B cell (primary cell): ENCODE measurements at places on chromosomes 13 and 19. TPM values are rescaled to one million over a fixed set of nuclear protein-coding genes. Genes with fewer than 3 reads are reported as not detected.

Gene ZNF540
- 10.7 and 10.8 TPM in 2 replicates for total RNA-seq

Gene SLC46A3
- 12.4 and 13.1 TPM in 2 replicates for total RNA-seq

Gene CGB5
- total RNA-seq, result not detected in 2 replicates

Gene ITGBL1
- not detected in 2 replicates for total RNA-seq

Gene ZSCAN5A
- 20.5 and 24.8 TPM in 2 replicates for total RNA-seq

Gene MTUS2
- total RNA-seq, result not detected in 2 replicates

Gene TMEM238
- total RNA-seq, result 4.3 and 4.7 TPM in 2 replicates

Gene ZNF726
- 5.6 and 8.3 TPM in 2 replicates for total RNA-seq

Gene SIGLEC12
- total RNA-seq, result not detected in 2 replicates

Gene PTGIR
- total RNA-seq, result 1.9 and 2.5 TPM in 2 replicates

- DNase-seq, result no peak
These were observed 406.9 kb downstream of the LIG4 start for GRCh38 chr13:107808389-107808788.

DNA sequence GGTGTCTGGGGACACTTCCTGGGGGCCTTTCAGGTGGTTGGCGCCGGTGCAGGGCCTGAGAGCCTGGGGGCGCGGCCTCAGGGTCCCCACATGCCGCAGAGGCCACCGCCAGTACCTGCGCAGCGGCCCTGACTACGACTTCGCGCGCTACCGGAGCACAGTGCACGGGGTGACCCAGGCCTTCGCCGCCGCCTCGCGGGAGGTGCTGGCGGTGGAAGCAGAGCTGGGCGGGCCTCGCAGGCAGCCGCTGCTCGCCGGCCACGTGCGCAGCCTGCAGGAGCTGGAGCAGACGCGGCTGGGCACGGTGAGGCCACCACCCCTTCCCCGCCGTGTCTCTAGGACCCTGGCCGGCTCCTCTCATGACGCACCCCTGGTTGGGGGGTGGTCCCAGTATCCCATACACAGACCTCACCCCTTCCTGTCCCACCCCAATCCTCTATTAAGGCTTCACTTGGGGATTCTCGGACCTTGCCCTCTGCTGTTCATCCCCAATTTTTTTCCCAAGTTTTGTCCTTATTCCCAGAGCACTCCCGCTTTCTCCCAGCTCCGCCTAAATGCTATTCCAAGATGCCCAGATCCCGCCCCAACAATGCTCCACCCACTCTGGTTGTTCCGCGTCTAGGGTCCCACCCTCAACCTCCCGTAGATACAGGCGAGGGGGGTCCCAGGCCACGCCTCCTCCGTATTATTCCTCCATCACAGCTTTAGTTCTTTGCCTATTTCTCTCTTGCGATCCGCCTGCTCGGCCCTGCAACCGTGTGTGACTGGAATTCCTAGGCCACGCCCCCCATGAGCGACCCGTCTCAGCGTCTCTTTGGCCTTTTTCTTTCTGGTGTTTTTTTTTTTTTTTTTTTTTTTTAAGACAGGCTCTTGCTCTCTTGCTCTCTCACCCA, 1.0 kb downstream of the REX1BD start:
- peak; percentile 81 for DNase-seq

DNA sequence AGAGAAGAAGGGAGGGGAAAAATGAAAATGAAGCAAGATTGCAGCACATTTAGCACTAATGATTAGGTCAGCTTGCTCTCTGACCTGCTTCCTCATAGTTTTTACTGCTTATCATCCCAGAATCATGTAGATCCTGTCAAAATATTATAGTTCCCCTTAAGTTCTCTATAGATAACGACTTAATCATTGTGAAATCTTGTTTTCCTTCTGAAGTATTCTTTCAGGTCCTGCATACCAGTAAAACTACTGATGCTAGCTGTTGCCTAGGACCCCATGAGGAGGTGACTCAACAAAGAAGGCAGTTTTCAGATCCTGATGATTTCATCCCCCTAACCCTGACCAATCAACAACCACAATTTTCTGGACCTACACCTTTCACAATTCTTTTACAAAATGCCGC, 1131.7 kb downstream of the SLITRK5 start:
- DNase-seq, result no peak

DNA sequence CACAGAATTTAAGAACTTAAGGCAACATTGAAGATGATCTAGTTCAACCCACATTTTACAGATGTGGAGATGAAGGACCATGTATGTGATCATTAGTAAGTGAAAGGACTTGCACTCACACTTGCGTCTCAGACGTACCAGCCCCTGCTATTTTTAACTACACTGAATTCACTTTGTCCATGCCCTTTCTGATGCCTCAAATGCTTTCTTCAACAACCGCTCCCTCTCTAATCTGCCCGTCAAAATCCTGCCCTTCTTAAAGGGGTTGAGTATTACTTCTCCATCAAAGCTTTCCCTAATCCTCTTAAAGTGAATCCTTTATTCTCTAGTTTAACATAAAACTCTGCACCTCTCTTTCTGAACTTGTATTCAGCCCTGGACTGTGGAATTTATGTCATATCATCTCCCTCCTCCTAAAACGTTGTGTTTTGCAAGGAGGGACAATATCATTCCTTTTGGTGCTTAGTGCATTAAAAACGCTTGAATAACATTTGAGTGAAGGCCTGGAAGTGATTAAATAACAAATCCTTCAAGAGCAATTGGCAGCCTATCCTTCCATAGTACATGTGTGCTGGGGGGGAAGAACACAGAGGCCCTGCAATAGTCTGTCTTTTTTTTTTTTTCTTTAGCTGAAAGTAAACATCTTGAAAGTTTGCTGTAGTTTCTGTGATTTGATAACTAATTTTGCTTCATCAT, 493.3 kb downstream of the LMO7 start:
- no peak for DNase-seq

- no peak for DNase-seq
These were observed 122.4 kb downstream of the TUBA3C start for GRCh38 chr13:19059016-19059780.

DNA sequence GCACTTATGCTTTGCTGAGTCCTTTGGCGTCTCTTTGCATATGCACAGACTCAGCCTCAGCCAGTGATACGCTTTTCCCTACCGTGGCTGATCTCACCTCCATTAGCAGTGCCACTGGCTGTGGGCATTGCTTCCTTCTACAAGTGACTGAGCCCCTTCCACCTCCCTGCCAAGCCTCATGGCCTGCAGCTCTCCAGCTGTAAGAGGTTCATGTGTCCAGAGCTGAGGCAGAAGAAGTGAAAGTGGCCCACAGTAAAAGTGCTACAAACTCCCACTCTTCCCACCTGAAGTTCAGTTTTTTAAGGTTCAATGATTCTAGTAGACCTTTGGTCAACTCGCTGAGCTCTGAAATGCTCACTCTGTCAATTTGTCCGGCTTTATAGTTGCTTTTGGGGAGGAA, 44.7 kb downstream of the SMARCA4 start:
- no peak for DNase-seq

GRCh38 chr19:51571599-51571998, 516 bp downstream of the ZNF175 start:
- DNase-seq, result peak; percentile 33

GRCh38 chr19:3368441-3368795, 2.0 kb downstream of the NFIC start:
- DNase-seq, result no peak

GRCh38 chr13:23739596-23739995, 149.6 kb downstream of the MIPEP start:
- DNase-seq, result no peak

DNA sequence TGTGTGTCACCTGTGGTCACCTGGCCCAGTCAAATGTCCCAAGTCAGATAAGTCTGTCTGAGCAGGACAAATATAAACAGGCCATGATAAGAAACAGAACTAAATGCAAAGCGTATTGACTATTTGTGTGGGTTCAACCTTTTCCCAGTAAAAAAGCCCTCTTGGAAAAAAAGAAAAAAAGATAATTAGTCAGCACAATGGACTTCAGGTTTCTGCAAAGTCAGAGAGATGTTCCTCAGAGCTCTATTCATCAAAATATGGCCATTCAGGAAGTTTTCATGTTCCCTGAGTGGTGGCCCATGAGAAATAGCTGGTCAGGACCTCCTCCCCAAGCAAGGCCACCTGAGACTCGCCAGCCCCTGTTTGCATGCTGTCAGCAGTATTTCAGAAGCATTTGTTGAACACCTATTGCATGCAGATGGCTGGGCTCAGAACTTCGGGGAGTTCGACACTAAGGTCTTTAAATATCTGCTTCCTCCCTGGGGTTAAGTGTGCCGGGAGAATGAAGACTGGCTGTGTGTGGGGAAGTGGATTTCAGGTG, 2.7 kb downstream of the FFAR3 start:
- DNase-seq, result no peak

- DNase-seq, result no peak
These were observed 342.4 kb downstream of the KCNRG start for GRCh38 chr13:50357586-50358118.

DNA sequence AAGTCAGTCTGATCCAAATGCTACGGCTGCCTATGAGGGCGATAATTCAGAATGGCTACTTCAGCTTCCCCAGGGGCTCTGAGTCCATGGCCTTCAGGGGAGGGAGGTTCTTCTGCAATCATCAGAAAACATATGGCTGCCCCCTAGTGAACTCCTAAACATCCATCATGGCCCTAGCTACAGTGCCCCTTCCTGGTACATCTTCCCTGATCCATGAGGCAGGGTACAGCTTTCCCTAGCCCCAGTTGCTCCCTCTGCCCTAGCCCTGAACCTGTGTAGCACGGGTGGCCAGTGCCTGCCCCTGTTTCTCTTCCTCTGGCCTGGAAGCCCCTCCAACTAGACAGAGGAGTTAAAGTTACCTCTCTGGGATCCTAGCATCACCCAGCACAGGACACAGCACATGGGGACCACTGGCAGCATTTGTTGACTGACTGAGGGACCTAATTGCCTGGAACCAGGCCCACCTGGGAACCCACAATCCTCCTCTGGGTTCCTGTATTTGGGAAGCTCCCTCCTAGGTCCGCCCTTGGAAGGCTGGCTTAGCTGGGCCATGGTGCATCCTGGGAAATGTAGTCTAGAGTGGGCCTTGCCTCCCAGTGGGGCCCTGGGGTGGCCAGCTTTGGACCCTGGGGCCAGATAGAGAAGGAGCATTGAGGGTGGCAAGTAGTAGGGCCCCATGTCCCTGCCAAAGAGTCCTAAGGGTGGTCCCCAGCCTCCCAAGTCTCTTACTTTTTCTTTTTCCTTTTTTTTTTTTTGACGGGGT, 17.7 kb upstream of the SEMA6B start:
- DNase-seq, result no peak

- DNase-seq, result no peak
These were observed 21.0 kb upstream of the RNF17 start for GRCh38 chr13:24742977-24743376.

DNA sequence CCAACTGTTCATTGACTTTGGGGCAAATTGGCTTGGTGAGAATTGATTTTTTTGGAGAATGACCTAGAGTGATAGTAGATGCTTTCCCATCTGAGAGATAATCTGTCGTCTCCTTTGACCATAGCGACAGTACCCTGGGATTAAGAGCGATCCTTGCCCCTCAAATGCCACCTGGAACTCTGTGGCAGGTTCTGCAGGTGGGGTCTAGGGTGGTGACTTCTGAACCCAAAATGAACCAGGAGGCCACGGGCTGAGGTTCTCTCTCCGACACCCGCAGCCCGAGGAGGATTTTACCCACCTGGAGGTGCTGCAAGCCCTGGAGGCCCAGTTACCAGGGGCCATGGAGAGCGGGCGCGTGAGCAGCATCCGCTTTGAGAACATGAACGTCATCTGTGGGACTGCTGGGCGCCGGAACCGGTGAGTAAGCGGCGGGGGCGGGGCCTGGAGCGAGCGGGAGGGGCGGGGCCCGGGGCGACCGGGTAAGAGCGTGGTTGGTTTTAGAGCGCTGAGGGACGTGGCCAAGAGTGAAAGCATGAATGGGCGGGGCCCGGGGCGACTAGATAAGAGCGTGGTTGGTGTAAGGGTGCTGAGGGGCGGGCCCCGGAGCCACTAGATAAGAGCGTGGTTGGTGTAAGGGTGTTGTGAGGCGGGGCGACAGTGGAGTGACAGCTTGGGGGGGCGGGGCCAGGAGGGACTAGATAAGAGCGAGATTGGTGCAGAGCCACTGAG, 8.6 kb downstream of the C19orf81 start:
- peak; percentile 85 for DNase-seq

- no peak for DNase-seq
These were observed 1044.3 kb downstream of the DIAPH3 start for GRCh38 chr13:59119475-59119874.

DNA sequence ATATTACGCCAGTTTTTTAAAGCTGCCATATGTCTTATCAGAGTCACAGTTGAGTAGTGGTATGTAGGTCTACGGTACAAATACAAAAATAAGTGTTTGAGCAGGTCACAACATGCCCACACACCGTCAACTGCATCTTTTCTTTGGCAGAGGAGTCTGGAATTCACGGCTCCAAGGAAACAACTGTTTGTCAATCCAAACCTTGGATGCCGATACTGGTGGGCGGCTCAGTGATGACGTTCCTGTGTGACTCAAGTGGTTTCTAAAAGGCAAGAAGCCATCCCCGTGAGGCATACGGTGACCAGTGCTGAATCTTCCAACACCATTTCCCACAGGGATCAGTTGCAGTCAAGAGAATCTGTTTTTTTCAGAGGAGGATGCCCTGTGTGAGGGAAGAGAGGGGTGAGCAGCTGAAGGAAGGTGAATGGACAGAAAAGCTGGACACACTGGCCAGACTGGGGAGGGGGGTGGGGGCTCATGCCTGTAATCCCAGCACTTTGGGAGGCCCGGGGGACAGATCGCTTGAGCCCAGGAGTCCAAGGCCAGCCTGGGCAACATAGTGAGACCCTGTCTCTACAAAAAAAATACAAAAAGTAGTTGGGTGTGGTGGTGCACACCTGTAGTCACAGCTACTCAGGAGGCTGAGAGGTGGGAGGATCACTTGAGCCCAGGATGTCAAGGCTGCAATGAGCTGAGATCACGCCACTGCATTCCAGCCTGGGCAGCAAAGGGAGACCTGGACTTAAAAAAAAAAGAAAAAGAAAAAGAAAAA, 22.8 kb upstream of the CEBPG start:
- no peak for DNase-seq

DNA sequence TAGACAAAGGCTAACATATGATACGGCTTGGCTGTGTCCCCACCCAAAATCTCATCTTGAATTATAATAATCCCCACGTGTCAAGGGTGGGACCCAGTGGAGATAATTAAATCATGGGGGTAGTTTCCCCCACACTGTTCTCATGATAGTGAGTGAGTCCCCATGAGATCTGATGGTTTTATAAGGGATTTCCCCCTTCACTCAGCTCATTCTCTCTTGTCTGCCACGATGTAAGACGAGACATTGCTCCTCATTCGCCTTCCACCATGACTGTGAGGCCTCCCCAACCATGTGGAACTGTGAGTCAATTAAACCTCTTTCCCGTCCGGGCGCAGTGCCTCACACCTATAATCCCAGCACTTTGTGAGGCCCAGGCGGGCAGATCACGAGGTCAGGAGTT, 143.5 kb downstream of the RXFP2 start:
- DNase-seq, result no peak

GRCh38 chr13:37878921-37879320, 9.3 kb upstream of the TRPC4 start:
- no peak for DNase-seq
